Foreskin keratinocyte (primary cell): ENCODE measurements at places on chromosomes 7 and 10. TPM values are rescaled to one million over a fixed set of nuclear protein-coding genes. Genes with fewer than 3 reads are reported as not detected.

TRIM73 gene
- total RNA-seq: 0.37 and 0.39 TPM in 2 replicates

DNA sequence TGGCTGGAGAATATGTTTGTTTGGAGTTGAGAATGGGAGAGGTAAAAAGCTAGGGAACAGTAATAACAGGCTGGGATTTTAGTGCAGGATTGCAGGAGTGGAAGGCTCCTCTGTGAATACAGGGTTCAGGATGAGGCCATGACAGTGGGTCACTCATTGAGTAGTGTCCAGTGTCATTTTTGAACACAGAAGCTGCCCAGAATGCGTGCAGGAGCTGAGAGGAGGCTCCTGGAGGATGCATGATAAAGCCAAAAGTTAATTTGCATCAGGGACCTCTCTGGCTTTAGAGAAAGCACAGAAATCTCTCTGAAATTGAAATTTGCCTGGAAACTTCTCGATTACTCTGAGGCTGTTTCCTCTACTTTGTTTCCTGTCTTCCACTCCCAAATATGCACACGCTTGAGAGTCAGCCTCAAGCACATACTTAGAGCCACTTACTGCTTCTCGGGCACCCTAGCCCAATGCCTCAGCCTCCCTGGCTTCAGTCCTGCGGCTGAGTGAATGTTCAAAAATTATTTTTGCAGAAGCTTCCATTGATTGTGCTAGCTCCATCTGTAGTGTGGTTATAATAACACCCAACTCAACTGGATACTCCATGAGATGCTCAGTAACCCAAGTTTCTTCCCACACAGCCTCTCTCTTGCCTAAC lies 1.8 kb upstream of the GALNT17 start:
- no peak for DNase-seq

DNA sequence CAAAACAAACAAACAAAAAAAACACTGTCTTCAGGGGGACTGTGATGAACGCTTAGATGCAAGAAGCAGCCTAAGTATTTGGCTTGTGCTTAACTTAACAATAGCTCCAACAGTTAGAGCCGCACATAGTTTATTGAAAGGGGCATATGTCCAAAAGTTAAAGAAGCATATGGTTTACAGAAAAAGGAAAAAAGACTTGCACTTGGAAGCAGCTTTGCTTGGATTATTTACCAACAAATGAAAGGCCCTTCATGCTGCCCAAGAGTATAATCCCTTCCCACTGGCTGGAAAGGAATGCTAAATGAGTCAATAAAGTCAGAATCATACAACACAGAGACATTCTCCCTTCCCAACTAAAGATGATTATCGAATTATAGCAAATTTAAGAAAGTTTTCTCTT lies 77.9 kb downstream of the GLI3 start:
- DNase-seq: no peak

GRCh38 chr7:1042492-1042833 lies 1.9 kb upstream of the GPR146 start:
- DNase-seq: no peak

DNA sequence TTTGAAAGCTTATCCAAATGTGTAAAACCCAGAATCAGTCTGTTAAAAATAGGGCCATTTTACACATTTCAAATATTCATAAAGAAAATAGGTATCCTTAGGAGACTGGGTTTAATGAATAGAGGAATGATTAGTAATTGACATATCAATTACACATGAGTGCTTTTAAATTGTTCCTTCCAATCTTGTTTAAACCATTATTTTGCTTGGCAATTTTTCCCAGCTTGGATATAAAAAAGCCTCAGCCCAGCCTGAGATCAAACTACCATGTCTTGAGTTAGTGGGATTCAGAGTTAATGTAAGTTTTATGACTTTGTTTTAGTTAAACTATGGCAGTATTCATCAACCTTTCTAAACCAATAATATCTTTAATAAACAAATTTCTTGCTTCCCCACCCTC lies 28.3 kb downstream of the PARP12 start:
- no peak for DNase-seq

- no peak for DNase-seq
Observed at GRCh38 chr7:151833691-151834090, 43.2 kb downstream of the PRKAG2 start.
